ENCODE measurements at places on chromosomes 13 and 19. TPM values are rescaled to one million over a fixed set of nuclear protein-coding genes. Genes with fewer than 3 reads are reported as not detected.

C19orf33 gene
- not detected for total RNA-seq

ZNF324B gene
- total RNA-seq = 12.6 TPM

SGCG gene
- 0.35 TPM for total RNA-seq

PRSS57 gene
- total RNA-seq = 2.0 TPM

RGCC gene
- total RNA-seq = 6.1 TPM

HCN2 gene
- total RNA-seq = 4.2 TPM

GPR18 gene
- not detected for total RNA-seq

ZNF835 gene
- total RNA-seq = not detected

TUBB4A gene
- 6.2 TPM for total RNA-seq

STARD13 gene
- 0.34 TPM for total RNA-seq

CD79A gene
- 0.38 TPM for total RNA-seq

FCAR gene
- total RNA-seq = not detected

APLP1 gene
- 9.9 TPM for total RNA-seq

RCBTB1 gene
- total RNA-seq = 9.0 TPM

ZIC2 gene
- 18.0 TPM for total RNA-seq

ZNF284 gene
- total RNA-seq = 0.24 TPM

TYROBP gene
- total RNA-seq = 2.7 TPM

ZNF578 gene
- not detected for total RNA-seq

Measured in K562 (cell line).